ENCODE measurements at places on chromosomes 6 and 20.
A peak's percentile ranks its signal among the peaks of the same experiment; 100 is the strongest.

DNA sequence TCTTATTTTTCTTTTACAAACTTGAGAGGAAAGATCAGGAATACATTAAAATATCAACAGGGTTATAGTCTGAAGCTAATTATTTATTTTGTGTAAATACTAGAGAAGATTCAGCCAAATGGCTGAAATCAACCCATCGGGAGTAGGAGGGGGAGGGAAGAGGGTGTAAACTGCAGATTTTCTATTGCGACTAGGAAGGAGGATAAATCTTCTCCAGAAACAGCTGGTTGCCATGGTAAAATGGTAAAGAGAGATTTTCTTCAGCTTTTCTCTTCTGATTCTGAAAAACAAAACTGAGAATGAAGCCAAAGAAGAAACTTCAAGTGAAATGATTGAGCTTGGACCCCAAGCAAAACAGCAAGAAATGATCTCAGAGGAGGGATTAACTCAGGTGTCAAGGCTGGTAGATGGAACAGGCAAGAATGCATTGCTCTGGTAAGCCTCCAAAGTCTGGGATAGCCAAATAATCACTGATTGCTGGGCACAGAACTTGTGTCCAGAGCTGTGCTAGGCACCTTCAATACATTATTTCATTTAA, 193.5 kb upstream of the SPTLC3 start:
- no peak for DNase-seq

DNA sequence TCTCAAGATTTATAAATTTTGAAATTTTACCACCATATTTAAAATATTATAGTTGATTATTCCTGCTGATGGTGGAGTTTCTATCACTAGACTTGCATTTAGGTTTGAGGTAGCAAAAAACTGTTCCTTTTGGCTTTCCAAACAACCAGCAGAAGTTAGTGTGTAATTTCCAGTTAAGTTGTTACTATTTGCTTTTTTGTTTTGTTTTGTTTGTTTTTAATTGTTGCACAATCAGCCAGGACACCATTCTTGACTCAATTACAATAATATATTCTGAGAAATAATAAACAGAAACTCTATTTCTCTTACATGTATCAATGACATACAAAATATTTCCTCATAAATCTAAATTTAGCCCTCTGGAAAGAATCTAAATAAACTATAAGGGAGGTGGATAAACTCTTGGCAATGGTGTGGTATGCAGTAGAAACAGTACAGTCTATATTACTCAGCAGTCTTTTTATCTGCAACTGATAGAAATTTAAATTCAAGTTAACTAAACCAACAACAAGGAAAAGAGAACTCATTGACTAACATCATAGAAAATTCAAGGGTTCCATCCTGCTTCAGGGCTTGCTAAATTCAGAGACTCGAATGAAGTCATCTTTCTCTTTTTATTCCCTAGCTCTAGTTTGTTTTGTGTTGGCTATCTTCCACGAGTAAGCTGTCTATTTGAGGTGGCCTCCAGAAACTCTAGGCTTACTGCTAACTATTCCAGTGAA, 19.4 kb upstream of the COL19A1 start:
- no peak for DNase-seq

- DNase-seq = no peak
Observed at GRCh38 chr6:41315943-41316620, 19.3 kb upstream of the NCR2 start.

DNA sequence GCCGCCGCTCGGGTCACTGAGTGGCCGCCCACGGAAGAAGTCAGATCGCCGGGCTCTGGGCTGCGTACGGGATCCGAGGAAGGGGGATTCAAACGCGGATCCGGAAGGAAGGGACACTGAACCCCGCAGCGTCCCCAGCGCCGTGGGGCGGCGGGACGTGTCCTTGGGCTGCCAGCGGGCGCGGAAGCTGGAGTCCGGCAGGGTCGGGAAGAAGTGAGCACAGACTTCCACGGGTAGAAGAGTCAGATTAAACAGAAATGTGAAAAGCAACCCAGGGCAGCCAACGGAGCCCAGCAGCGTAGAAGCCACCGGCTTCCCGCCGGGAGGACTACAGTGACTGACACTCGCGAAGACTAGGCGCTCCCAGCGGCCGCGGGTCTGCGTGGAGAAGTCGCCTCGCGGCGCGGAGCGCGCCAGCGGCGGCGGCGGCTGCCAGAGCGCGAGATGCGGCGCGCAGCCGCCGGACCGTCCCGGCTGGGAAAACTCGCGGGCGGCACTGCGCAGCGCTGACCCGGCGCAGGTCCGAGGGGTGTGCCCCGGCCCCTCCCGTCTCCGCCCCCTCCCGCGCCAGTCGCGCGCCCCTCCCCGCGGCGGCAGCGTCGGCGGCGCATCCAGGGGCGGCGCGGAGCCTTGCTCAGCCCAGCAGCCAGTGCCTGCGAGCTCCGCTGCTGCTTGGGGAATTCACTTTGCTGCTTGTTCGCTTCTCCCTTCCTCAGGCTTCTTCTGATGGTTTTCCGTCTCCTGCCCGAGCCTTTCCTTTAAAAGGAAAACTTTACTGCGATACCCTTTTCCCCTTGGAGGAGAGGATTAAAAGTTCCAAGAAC, at the start of gene SAMD5:
SAMD5 (plus strand) TSS at position 649 of the 824 bp plus-strand sequence. CDS start 239 bp downstream, outside the sequence.
- DNase-seq = no peak

GRCh38 chr20:1906361-1907051, 11.3 kb downstream of the SIRPA start:
- no peak for DNase-seq

GRCh38 chr20:24862606-24863005, 86.5 kb upstream of the CST7 start:
- no peak for DNase-seq

GRCh38 chr6:35151466-35151865, 10.3 kb upstream of the TCP11 start:
- DNase-seq = no peak

GRCh38 chr6:157550114-157550989, 169.4 kb downstream of the ZDHHC14 start:
- peak; percentile 36 for DNase-seq

- DNase-seq = no peak
Observed at GRCh38 chr6:1481286-1481685, 91.9 kb downstream of the FOXF2 start.

DNA sequence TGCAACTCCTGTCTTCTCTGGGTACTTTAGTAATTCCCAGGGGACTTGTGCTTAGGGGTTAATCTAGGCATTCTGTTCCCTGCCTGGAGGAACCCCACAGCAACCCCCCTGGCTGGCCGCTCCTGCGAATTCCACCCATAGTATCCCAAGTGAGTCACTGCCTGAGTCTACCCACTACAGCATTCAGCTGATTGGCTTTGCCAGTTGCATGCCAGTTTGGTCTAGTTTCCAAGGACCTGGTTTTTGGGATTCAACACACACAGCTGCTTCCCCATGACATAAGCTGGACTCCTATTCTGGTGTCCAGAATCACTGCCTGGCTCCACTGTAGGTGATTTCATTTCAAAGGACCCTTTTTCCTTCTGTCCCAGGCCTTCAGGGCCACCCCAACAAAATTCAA, 40.3 kb downstream of the PLCG1 start:
- no peak for DNase-seq

GRCh38 chr6:47135772-47136171, 93.6 kb upstream of the ADGRF1 start:
- DNase-seq = no peak

DNA sequence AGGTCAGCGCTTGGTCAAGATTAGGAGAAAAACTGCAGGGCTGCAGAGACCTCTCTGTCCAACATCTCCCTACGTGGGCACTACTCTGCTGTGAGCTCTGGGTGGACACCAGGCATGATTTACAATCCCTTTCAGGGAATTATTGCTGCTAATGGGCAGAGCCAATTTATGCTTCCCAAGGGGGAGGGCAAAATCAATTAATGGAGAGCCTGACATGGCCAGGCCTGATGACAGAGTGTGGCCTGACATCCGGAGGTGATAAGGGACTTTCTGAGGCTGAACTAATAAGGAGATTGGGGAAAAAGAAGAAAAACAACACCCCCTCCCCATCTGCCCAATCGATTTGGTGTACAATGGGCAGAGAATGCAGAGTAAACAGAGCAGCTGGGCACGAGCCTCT, 5.0 kb upstream of the KCNK16 start:
- no peak for DNase-seq

DNA sequence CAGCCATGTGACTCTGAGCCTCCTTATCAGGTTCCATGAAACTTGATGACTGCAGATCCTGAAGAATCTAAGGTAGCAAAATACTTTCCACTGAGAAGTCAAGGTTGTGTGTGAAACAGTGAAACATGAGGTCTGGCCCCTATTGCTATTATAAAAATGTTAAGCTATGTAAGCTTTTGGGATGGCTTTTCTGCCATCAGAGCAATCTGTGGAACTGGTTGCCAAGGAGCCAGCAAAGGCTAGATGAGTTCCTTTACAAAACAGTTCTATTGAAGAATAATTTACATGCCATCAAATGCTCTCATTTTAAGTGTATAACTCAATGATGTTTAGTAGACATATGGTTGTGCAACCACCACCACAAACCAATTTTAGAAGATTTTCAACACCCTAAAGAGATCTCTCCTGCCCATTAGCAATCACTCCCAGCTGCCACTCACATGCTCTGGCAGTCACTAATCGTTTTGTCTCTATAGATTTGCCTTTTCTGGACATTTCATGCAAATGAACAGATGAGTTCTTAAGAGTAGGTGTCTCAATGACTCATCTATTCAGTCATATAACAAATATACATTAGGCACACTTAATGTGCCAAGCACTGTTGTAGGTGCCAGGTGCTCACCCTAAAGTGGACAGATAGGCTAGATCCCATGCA, 19.9 kb upstream of the MEP1A start:
- no peak for DNase-seq

DNA sequence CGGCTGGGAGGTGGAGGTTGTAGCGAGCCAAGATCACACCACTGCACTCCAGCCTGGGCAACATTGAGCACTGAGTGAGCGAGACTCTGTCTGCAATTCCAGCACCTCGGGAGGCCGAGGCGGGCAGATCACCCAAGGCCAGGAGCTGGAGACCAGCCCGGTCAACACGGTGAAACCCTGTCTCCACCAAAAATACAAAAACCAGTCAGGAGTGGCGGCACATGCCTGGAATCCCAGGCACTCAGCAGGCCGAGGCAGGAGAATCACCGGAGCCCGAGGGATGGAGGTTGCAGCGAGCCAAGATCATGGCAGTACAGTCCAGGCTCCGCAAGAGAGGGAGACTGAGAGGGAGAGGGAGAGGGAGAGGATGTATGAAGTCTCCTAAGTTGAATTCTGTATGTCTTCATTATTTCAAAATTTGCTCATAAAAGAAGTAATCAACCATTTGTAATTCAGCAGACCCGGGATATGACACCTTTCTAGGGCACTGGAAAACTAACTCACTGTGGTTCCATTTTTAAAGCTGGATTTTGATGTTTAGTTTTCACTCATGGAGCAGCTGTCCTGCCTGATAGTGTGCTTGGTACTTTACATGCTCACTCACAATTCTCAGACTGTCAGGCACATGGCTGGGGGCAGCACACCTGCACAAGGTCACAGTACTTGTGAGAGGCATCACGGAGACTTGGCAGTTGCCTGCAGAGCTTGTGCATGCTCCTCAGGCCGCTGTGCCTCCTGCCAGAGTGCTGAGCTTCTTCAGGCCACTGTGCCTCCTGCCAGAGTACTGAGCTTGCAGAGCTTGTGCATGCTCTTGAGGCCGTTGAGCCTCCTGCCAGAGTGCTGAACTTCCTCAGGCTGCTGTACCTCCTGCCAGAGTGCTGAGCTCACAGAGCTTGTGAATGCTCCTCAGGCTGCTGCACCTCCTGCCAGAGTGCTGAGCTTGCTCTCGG, 106.2 kb downstream of the ERMARD start:
- no peak for DNase-seq

DNA sequence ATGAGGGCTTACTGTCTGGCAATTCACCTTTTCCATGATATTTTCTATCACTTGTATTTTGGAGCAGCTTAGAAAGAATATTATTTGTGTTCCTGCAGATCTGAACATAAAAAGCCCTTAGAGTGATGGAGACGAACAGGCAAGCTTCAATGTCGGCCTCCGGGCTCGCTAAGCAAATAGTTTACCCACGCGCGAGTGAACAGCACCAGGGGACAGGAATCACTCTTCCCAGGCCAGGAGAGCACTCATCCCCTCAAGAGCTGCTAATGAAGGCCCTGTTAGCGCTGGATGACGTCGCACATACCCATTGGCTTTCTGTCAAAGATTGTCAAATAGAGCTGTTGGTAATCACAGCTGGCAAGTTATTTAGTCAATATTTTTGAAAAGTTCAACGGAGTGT, 395.7 kb downstream of the ZFAND3 start:
- DNase-seq = no peak

DNA sequence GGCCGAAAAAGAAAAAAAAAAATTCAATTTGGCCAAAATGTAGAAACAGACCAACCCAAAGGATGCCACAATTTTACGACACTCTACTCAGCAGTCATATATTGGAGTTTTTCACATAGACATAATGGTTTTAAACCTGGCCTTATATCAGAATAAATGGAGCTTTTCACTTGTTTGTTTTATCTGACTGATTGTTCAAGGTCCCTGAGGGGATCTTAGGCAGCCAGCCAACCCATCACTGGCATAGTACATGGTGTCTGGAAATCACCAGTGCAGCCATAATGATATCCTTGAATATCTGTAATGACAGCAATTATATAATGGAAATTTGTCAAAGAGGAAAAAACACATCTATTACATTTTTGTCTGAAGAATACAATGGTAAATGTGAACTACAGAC, 96.9 kb downstream of the PRSS35 start:
- DNase-seq = no peak

- no peak for DNase-seq
Observed at GRCh38 chr6:170062915-170063241, 228.0 kb downstream of the DLL1 start.

DNA sequence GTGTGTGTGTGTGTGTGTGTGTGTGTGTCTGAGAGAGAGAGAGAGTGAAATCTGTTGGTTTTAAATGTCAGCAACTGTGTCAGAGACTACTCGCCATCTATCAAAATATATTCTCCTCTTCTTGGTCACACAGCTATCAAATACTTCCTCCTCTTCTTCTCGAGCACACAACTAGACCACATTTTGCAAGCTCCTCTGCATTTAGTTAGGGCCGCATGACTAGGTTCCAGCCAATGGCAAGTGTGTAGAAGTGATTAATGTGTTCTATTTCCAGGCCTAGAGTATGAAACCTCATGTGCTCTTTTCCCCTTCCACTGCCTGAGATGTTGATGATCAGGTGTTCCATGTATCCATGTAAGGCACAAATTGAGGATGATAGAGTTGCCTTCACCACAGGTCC, 278.5 kb upstream of the MARCKS start:
- DNase-seq = no peak

- DNase-seq = no peak
Observed at GRCh38 chr20:24403406-24403805, 66.0 kb upstream of the SYNDIG1 start.
